Activated naive CD4-positive, alpha-beta T cell treated with anti-CD3 and anti-CD28 coated beads, Interleukin-2, amount 10 ng/mL, durations not matched to agents 7 days and 5 days (primary cell): ENCODE measurements at places on chromosomes 1 and 21.
A peak's percentile ranks its signal among the peaks of the same experiment; 100 is the strongest.

DNA sequence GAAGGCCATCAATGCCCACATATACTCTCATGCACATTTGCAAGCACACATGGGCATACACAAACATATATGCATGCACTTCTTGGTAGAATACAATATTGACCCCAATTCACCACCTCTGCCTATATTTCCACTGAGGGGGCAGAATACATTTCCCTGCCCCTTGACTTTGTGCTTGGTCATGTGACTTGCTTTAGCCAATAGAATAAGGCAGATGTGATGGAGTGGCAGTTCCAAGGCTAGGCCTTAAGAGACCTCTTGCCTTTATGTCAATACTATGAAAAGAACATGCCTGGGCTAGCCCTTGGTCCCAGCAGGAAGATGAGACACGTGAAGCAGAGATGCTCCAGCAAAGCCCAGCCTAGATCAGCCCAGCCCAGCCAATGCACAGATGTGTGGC is 66.0 kb upstream of the GRIK3 start:
- no peak overlapping the region for H3K27ac ChIP-seq
- H3K36me3 ChIP-seq = no peaks in the 10 kb centered on the region
- no peaks in the 10 kb centered on the region for H3K4me1 ChIP-seq
- H3K27me3 ChIP-seq = peaks cover 6% of the 10 kb centered on the region

DNA sequence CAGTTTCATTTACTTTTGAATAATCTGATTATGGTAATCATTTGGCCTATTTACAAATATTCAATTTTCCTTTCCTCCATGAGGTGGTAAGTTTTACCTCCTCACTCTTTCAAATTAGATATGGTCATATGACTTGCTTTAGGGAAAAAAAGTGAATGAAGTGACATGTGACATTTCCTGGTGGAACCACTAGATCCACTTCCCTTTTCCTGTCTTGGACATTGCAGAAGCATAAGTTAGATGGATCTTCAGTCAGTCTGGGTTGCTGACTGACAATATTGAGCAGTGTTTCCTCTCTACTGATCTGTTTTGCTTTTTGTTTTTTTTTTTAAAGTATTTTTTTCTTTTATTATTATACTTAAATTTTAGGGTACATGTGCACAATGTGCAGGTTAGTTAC is 481.1 kb upstream of the PTBP2 start:
- H3K27ac ChIP-seq = no peak overlapping the region
- no peak overlapping the region for H3K4me3 ChIP-seq
- no peak for DNase-seq
- no peaks in the 10 kb centered on the region for H3K27me3 ChIP-seq
- no peaks in the 10 kb centered on the region for H3K36me3 ChIP-seq
- H3K4me1 ChIP-seq = no peaks in the 10 kb centered on the region

DNA sequence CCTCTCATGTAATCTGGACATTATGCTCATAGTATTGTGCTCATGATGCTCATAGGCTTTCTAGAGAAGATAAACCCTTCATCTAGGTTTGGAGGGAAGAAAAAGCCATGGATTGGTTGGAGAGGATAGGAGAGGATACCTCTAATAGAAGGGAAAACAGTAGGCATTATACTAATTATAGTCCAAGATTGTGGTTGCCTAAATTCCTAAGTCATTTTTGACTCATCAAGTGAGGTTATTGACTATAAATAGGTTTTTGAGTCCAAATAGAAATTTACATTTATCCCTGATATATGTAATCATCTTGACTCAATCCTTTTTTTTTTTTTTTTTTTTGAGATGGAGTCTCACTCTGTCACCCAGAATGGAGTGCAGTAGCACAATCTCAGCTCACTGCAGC is 5.0 kb downstream of the SYT11 start:
- peaks cover 15% of the 10 kb centered on the region for H3K27me3 ChIP-seq
- no peaks in the 10 kb centered on the region for H3K36me3 ChIP-seq
- H3K27ac ChIP-seq = no peak overlapping the region
- no peak overlapping the region for H3K4me3 ChIP-seq

- H3K4me3 ChIP-seq = no peak overlapping the region
- no peak for DNase-seq
- H3K27me3 ChIP-seq = no peaks in the 10 kb centered on the region
- H3K36me3 ChIP-seq = no peaks in the 10 kb centered on the region
- H3K4me1 ChIP-seq = no peaks in the 10 kb centered on the region
These were observed 95.5 kb downstream of the KAZN start for GRCh38 chr1:14693949-14694348.

DNA sequence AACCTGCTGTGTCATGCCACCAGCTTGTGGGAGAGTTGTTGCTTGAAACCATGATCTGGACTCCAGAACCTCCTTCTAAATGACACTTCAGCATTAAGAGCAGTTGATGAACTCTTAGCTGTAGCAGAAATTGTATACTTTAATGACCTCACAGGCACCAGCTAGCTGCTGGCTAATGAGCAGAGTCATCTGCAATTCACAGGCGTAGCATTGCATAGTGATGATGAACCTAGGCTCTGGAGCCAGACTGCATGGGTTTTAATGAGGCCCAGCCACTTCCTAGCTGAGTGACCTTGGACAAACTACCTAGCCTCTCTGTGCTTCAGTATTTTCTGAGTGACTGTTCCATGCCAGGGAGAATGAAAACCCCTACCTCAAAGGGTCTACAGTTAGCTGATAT is 407.1 kb downstream of the LMO4 start:
- no peak for DNase-seq
- no peaks in the 10 kb centered on the region for H3K4me1 ChIP-seq
- no peaks in the 10 kb centered on the region for H3K36me3 ChIP-seq
- no peaks in the 10 kb centered on the region for H3K27me3 ChIP-seq
- H3K27ac ChIP-seq = no peak overlapping the region

DNA sequence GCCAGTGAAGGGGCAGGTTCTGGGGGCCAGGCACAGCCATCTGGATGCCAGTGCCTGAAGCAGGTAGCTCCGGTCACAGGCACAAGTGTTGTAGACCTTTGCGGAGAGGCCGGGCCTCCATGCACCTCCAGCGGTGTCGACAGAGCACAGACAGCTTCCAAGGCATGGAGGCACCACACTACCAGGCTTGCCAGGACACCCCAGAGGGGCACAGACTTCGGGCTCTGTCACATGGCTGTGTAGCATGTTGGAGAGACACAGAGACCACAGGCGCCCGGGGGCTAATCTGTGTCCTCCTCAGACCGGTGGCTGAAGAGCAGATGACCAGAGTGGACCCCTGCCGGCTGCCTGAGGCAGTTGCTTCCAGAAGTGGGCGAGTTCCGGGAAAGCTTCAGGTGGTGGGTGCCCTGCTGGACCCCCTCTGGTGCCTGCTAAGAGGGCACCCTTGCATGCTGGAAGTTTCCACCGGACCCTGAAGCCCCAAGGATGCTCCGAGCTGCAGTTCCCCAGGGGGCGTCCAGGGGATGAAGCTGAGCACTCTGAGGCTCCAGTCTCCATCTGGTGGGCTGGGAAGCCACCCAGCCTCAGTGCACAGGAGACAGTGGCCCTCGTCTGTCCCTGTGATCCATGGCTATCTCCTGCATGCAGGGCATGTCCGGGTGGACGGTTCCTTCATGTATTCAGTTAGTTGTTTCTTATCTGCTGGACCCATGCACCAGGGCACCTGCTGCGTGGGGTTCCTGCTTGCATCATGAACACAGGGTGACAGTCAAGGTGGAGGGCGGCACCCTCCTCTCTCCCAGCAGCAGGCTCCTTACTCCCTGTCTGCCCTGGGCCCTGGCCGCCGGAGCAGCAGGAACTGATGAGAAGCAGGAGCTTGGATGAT is 82.4 kb downstream of the OBSCN start:
- H3K36me3 ChIP-seq = no peaks in the 10 kb centered on the region
- no peak overlapping the region for H3K4me3 ChIP-seq
- H3K27me3 ChIP-seq = no peaks in the 10 kb centered on the region
- no peak overlapping the region for H3K27ac ChIP-seq
- no peak for DNase-seq

GRCh38 chr1:3296826-3297225 is 157.6 kb upstream of the ARHGEF16 start:
- peaks cover 4% of the 10 kb centered on the region for H3K27me3 ChIP-seq
- H3K4me1 ChIP-seq = no peaks in the 10 kb centered on the region
- no peaks in the 10 kb centered on the region for H3K36me3 ChIP-seq
- no peak overlapping the region for H3K27ac ChIP-seq
- no peak overlapping the region for H3K4me3 ChIP-seq

DNA sequence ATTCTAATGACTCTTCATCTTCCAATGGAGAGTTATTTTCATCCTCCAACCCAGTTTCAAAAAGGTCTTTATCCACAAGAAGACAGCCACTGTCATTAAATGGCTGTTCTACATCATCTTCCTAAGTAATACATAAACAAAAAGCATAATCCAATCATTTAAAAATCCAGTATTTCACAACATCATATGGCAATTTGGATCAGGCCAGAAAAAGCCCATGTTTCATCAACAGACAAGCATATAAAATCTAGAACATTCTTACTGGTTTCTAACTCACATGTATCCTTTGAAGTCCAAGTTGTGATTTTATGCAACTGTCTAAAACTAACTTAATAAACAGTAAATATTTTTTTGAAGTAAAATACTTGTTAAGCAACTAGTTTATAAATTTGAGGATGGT is 6.6 kb downstream of the CLSPN start:
- no peaks in the 10 kb centered on the region for H3K27me3 ChIP-seq
- peaks cover 38% of the 10 kb centered on the region for H3K4me1 ChIP-seq
- H3K4me3 ChIP-seq = no peak overlapping the region
- no peak overlapping the region for H3K27ac ChIP-seq
- peaks cover 40% of the 10 kb centered on the region for H3K36me3 ChIP-seq

- H3K4me3 ChIP-seq = no peak overlapping the region
- H3K27me3 ChIP-seq = no peaks in the 10 kb centered on the region
- DNase-seq = no peak
- H3K27ac ChIP-seq = no peak overlapping the region
- peaks cover 9% of the 10 kb centered on the region for H3K36me3 ChIP-seq
These were observed 23.6 kb downstream of the ERO1B start for GRCh38 chr1:236258114-236258622.

GRCh38 chr1:21868482-21868881 is 56.4 kb downstream of the LDLRAD2 start:
- H3K27ac ChIP-seq = no peak overlapping the region
- no peaks in the 10 kb centered on the region for H3K36me3 ChIP-seq
- no peaks in the 10 kb centered on the region for H3K4me1 ChIP-seq
- DNase-seq = no peak

GRCh38 chr1:44610527-44611148 is 63.6 kb downstream of the TMEM53 start:
- no peaks in the 10 kb centered on the region for H3K4me1 ChIP-seq
- no peak overlapping the region for H3K4me3 ChIP-seq
- H3K36me3 ChIP-seq = no peaks in the 10 kb centered on the region
- no peak overlapping the region for H3K27ac ChIP-seq
- peaks cover 7% of the 10 kb centered on the region for H3K27me3 ChIP-seq
- no peak for DNase-seq

- H3K4me3 ChIP-seq = no peak overlapping the region
- H3K4me1 ChIP-seq = no peaks in the 10 kb centered on the region
- no peaks in the 10 kb centered on the region for H3K36me3 ChIP-seq
These were observed 268.5 kb downstream of the GRIK3 start for GRCh38 chr1:36765785-36766300.

DNA sequence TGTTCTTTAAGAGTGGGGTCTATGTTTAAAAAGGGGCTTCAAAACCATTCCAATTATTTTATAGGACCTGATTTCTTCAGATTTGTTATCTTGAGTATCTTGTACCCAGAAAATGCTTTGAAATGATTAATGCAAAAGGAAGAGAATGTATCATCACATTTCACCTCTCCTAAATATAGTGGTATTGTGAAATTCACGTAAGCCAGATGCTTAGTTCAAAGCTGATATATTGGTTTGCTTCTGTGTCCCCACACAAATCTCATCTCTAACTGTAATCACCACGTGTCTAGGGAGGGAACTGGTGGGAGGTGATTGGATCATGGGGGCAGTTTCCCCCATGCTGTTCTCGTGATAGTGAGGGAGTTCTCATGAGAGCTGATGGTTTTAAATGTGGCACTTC is 8.5 kb downstream of the SOAT1 start:
- no peak for DNase-seq
- H3K36me3 ChIP-seq = peaks cover 46% of the 10 kb centered on the region
- peaks cover 43% of the 10 kb centered on the region for H3K4me1 ChIP-seq
- H3K27me3 ChIP-seq = no peaks in the 10 kb centered on the region
- no peak overlapping the region for H3K4me3 ChIP-seq
- no peak overlapping the region for H3K27ac ChIP-seq

DNA sequence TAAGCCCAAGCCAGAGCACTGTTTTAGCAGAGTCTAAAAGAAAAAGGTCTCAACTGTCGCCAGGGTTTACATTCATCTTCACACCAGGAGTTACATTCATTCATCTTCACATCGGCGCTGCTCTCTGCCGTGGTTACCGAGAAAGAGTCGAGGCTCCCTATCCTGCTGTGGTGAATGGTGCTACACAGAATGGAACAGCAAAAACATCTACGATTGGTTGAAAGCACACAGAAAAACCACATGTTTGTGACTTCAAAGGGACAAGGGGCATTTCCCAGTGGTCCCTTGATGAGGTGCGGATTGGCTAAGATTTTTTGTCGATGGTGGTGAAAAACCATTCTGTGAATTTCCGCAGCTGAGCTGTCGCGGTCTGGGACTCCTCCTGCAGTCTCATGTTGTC is 231.1 kb downstream of the SIPA1L2 start:
- H3K27me3 ChIP-seq = no peaks in the 10 kb centered on the region
- no peaks in the 10 kb centered on the region for H3K36me3 ChIP-seq
- no peak overlapping the region for H3K27ac ChIP-seq
- DNase-seq = no peak
- H3K4me3 ChIP-seq = no peak overlapping the region

DNA sequence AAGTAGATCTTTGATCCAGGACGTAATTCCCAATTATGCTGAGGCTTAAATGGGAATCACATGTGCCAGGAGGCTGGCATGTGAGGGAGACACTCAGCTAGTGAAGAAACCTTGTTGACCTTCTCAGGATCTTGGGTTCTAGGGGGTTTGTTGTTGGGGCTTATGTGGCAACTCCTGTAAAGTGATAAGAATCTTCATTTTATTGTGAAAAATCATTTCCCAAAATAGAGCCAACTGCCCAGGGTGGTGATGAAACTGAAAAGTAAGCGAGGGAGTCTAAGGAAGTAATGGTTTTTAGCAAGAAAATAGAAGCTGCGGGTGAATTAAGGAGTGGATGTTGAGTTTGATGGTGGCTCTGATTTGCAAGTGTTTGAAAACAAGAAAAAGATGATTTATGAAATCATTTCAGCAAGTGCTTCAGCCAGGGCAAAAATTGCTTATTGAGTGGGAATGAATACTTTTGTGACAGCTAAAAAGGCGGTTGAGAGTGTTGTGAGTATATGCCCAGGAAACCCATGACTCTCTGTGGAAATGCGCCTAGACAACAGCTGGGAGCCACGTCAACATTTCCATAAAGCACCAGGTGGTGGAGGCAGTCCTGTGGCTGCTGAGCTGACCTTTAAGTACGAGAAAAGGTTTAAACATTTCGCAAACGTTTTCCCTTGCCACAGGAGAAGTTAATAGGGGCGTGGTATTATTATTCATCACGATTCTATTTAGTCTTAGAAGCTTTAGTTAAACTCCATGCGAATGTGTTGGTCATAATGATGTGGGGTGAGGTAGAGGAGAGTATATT is 102.7 kb downstream of the HMGB4 start:
- no peak overlapping the region for H3K4me3 ChIP-seq
- H3K4me1 ChIP-seq = no peaks in the 10 kb centered on the region
- DNase-seq = no peak
- no peak overlapping the region for H3K27ac ChIP-seq
- no peaks in the 10 kb centered on the region for H3K36me3 ChIP-seq

- H3K4me1 ChIP-seq = no peaks in the 10 kb centered on the region
- H3K4me3 ChIP-seq = no peak overlapping the region
- no peak for DNase-seq
- no peaks in the 10 kb centered on the region for H3K36me3 ChIP-seq
These were observed 322.2 kb upstream of the BEND5 start for GRCh38 chr1:49098866-49099265.

- H3K36me3 ChIP-seq = peaks cover 30% of the 10 kb centered on the region
- peak overlapping the region; percentile 53 for H3K27ac ChIP-seq
- H3K4me3 ChIP-seq = no peak overlapping the region
- H3K27me3 ChIP-seq = no peaks in the 10 kb centered on the region
- H3K4me1 ChIP-seq = peaks cover 53% of the 10 kb centered on the region
- DNase-seq = no peak
These were observed 2.8 kb downstream of the ABCG1 start for GRCh38 chr21:42221581-42222345.
